ENCODE measurements at places on chromosomes 11 and 22.

- no peak for DNase-seq
These were observed 1.1 kb downstream of the PELI3 start for GRCh38 chr11:66467756-66468155.

DNA sequence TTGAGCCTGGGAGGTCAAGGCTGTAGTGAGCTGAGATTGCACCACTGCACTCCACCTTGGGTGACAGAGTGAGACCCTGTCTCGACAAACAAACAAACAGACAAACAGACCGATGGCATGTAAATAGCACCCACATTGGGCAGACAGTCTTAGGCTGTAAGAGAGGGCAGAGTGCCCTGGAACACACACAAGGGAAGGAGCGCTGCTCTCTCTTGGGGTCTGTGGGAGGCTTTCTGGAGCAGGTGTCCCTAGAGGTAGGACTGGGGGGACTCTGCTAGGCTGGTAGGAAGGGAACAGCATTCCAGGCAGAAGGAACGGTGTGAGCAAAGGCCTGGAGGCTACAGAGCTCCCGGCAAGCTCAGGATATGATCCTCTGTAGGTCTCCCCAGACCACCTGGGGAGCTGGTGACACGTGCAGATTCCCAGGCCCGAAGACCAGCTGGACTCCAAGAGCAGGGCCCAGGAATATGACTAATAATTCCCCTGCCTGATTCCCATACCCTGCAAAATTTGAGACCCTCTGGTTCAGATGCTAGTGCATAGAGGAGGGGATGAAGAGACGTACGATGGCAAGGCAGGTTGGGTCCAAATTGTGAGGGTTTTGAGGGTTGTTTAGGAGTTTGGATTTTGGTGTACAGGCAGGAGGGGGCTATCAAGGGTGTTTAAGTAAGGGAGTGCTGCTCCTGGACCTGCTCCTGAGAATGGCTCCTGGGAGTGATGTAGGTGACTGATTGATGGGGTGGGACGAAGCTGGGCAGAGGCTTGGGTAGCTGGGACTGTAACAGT, 11.6 kb downstream of the SMIM38 start:
- no peak for DNase-seq

GRCh38 chr11:64358907-64359711, at the start of gene RPS6KA4:
Gene RPS6KA4, plus strand, starts transcription at chr11:64359162. Its CDS starts 74 bp downstream, at chr11:64359236.
- DNase-seq, result no peak

DNA sequence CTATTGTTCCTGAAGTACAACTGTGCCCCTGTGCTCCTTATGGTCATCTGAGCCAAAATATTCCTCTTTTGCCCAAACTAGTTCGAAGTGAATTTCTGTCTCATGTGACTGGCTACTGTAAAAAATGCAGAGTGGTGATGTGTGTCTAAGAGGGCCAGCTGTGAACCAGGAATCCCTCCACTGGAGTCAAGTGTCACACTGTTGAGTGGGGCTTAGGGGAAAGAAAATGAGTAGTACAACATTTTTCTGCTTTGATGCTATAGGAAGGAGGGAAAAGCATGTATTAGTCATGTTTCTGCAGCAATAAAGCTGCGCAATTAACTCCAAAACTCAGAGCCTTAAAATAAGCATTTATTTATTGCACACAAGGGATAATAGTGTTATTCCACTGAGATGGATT, 39.8 kb upstream of the HMGXB4 start:
- DNase-seq, result no peak

- no peak for DNase-seq
These were observed 96.1 kb upstream of the CD82 start for GRCh38 chr11:44469412-44469811.

- DNase-seq, result no peak
These were observed 50.3 kb downstream of the MICAL2 start for GRCh38 chr11:12160680-12161079.

DNA sequence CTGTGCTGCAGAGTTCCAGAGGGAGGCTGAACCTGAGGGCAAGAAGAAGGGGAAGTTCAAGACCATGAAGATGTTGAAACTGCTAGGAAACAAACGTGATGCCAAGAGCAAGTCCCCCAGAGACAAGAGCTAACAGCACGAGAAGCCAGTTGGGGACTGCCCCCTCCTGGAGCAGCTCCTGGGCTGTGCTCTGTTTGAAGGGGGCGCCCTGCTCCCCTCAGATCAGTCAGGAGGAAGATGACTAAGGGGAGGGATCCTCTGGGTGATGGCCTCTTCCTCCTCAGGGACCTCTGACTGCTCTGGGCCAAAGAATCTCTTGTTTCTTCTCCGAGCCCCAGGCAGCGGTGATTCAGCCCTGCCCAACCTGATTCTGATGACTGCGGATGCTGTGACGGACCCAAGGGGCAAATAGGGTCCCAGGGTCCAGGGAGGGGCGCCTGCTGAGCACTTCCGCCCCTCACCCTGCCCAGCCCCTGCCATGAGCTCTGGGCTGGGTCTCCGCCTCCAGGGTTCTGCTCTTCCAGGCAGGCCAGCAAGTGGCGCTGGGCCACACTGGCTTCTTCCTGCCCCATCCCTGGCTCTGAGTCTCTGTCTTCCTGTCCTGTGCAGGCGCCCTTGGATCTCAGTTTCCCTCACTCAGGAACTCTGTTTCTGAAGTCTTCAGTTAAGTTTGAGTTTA, 12.6 kb downstream of the C22orf23 start:
- no peak for DNase-seq

DNA sequence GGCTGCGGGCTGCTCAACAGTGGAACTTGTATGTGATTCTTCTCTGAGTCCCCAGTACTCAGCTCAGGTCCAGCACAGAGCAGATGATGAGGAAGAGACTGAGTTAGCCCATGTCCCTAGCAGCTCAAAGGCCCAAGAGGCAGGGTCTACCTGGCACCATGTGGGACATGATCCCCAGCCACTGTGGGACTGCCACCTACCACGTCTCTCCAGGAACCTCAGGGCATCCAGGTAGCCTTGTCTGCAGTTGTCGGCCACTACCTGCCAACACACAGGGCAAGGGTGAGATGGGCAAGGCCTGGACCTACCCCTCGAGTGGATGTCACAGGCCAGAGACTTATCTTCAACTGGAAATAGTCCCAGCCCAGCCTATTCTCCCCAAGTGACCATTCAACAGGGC, 4.4 kb downstream of the PNPLA5 start:
- no peak for DNase-seq

DNA sequence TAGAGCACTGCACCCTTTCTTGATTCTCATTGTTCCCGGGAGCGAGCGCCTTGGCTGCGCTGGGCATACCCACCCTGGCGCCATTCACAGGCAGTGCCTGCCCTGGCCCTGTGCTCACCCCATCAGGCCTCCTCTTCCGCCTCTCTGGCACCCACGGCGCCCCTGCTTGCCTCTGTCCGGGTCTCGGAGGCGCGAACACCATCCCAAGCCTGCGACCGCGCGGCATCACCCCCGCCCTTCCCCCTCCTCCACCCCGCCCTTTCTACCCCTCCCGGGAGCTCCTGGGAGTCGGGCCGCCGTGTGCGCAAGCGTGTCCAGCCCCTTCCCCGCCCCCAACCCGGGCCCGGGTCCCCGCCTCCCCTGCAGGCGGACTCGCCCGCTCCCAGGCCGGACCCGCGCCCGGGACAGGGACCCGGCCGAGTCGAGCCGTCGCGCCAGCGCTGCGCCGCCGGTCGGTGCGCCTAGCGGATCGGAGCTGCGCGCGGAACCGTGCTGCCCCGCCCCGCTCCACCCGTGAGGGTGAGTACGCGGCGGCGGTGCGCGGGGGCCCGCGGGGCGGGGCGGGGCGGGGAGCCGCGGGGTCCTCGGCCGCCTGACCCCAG, at the start of gene ST3GAL4:
ST3GAL4 (plus strand) TSS at position 363 of the 602 bp plus-strand sequence. CDS start 50,470 bp downstream, outside the sequence.
- DNase-seq, result no peak

DNA sequence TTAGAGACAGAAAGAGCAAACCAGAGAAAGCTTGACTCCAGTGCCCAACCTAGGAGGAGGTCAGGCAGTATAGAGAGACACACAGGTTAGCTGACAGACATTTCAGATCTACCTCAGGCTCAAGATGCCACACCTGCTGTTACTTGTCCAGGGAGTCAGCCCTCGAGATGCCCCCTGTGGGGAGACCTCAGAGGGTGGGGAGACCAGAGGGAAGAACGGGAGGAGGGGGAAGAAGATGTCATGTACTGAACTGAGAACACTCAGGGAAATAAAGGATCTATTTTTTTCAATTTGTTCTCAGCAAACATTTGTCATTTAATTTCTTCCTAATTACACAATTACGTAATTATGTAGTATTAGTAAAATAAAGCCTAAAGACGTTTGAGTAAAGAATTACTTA, 196.3 kb upstream of the CADM1 start:
- no peak for DNase-seq

GRCh38 chr22:42926104-42926503, 69.0 kb upstream of the ARFGAP3 start:
- no peak for DNase-seq

- DNase-seq, result no peak
These were observed 472.6 kb downstream of the BUD13 start for GRCh38 chr11:116300232-116300631.

- no peak for DNase-seq
These were observed 192.6 kb downstream of the DSCAML1 start for GRCh38 chr11:117604336-117604995.

DNA sequence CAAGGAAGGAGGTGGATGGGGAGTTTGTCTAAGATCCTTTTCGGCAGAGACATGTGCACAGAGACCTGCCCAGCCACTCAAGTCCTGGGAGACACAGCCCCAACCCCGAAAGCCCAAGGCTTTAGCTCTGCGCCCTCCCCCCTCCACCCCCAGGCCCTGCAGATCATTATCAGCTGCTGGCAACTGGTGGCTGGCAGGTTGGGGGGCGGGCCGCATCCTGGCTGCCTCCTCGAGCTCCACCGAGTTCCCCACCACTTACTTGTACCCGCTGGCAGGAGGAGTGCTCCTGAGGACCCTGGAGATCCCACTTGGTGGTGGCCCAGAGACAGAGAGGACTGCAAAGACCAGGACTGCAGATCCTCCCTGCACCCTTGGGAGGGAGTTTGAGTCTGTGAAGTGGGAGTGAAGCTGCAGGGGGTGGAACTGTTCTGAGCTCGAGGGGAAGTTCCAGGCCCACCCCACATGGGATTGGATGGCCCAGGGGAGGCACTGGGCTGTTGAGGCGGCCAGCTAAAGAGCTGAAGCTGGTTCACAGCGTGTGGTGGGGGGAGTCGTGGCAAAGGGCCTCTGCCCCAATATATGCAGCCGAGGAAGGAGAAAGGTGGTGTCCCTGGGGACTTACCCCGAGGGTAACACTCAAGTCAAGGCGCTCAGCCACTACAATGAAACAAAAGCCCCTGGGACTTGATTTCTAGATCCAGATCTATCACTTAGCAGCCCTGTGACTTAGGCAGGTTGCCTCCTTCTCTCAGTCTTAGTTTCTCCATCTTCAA, 19.9 kb upstream of the CCDC86 start:
- DNase-seq, result no peak

DNA sequence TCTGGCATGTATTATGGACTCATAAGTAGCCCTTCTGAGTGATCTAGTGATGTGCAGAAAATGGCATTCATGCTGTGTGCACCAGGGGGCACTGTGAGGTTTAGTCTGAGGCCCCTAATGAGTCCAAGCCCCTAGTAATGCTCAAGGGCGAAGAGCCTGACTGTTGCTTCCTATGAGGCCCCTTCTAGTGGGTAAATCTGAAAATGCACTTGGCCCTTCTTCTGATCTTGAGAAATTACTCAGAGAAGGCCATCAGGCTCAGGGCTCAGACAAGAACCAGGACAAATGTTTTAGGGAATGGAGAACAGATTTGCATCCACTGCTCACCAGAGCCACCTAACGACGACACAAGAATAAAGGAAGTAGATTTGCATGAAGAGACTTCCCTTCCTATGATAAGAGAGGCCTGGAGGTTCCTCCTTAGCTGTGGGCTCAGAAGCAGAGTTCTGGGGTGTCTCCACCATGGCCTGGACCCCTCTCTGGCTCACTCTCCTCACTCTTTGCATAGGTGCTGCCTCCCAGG, 75.8 kb downstream of the GGTLC2 start:
- DNase-seq, result no peak

DNA sequence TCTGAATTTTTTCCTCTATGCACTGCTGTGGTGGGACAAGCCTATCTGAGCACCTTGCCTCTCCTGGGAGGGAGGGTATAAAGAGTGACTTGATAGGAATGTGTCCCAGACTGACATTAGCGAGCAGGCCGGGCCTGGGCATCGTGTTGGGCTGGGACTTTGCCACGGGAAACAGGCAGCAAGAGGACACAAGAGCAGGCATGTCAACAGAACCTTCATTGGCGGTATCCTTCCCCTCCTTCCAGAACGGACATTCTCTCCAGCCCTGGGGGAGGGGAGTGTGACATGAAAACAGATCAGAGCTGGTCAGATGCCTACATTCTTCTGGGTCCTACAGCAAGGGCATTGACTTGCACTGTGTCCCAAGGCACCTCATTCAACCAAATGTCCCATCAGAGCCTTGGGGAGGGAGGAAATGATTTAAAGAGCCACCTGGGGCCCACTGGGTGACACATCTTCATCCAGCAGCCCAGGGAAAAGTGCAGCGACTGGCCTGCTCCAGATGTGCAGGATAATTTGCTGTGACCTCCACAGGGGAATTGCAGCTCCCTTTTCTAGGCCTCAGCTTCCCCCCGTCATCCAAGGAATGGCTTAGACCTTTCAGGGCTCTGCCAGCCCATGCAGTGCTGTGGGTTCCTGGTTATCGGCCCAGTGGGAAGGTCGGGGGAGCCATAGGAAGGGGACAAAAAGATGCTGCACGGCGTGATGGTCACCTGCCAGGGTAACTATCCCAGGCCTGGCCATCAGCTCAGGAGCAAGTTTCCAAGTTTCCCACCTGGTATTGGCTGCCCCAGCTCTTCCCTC, 21.8 kb upstream of the UVRAG start:
- no peak for DNase-seq

DNA sequence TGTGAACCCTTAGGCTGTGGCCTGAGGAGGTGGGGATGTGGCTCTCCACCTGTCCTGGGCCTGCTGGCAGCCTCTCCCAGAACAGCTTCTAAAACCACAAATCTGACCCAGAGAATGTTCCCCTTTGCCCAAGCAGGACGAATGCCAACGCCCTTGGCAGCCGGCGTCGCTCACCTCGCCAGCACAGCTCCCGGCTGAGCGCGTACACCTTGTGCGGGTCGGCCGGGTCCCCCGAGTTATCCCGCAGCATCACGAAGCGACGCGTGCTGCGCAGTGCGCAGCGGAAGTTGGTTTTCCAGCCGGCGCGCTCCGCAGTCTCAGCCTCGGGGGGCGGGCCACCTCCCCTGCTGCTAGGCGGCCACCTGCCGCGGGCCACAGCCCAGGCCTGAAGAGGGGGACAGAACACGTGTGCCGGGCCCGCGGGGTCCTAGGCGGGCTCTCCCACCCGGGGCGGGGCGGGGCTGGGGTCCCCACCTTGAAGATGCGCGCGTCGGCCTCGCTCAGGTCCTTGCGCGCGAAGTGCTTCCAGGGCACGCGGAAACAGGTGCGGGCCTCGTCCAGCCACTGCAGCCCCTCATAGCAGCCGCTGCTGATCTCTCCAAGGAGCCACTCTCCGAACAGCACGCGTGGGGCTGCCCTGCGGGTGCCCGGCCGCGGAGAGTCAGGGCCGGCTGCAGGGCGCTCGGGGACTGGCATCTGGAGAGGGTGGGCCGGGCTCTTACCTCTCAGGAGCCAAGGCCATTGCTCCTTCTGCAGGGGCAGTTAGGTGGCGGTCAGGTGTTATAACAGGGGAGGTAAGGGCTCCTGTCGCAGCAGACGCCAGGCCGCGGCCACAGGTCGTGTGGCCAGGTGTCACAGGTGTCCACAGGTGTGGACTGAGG, 887 bp downstream of the IRF7 start:
- no peak for DNase-seq

All from HS-5 (cell line).